NCI-H1436 (cell line): ENCODE measurements at places on chromosomes 7 and 10.

GRCh38 chr10:73731588-73732375 lies 12.4 kb upstream of the SEC24C start:
- DNase-seq = no peak

DNA sequence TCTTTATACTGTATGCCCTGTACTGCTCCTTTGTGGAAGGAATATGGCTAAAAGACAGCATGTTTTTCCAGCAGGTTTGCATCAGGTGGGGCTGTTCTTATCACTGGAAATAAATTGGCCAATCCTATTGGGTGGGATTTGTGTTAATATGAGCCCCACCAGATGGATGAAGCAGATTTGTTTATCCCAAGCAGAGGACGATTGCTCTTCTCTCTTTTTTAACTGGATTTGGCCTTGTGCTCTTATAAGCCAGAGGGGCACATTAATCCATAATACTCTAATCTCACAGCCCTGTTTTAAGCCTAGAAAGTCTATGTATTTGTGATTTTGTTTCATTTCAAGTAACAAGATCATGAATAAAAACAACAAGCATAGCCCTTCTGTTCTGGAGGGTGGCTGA lies 240.1 kb upstream of the ADARB2 start:
- no peak for DNase-seq

- no peak for DNase-seq
Observed at GRCh38 chr7:12373580-12374263, 29.9 kb downstream of the VWDE start.

DNA sequence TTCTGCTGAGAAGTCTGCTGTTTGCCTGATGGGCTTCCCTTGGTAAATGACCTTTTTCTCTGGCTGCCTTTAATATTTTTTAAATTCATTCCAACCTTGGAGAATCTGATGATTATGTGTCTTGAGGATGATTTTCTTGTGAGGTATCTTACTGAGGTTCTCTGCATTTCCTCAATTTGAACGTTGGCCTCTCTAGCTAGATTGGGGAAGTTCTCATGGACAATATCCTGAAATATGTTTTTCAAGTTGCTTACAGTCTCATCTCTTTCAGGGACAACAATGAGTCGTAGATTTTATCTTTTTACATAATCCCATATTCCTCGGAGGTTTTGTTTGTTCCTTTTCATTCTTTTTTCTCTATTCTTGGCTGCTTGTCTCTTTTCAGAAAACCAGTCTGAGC lies 208.4 kb downstream of the KIF20B start:
- no peak for DNase-seq

DNA sequence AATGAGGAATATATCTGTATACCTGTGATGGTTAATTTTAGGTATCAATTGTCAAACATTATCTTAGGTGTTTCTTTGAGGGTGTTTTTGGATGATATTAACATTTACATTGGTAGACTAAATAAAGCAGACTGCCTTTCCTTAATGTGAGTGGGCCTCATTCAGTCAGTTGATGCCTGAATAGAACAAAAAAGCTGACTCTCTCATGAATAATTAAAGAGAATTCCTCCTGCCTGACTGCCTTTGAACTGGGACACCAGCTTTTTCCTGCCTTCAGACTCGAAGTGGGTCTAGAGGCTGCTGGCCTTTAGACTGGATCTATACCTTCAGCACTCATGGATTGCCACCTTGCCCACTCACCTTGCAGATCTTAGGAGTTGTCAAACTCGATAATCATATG lies 117.9 kb upstream of the TMEM168 start:
- no peak for DNase-seq

DNA sequence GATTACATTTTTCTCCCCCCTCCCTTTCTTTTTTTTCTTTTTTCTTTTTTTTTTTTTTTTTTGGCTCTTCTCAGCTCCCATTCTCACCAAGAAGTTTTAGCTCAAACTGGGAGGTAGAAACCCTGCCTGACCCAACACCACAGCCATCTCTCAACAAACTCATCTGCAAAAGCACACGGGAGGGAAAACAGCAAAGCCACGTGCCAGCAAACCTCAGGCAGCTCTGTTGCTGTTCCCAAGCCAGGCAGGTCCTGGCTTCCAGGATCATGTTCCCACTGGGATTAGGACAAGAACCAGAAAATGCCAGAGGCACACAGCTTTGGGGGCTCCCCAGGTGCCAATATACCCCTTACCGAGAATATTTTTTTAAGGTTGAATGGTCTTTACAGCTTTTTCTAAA lies 56.7 kb downstream of the ITIH5 start:
- DNase-seq = no peak

DNA sequence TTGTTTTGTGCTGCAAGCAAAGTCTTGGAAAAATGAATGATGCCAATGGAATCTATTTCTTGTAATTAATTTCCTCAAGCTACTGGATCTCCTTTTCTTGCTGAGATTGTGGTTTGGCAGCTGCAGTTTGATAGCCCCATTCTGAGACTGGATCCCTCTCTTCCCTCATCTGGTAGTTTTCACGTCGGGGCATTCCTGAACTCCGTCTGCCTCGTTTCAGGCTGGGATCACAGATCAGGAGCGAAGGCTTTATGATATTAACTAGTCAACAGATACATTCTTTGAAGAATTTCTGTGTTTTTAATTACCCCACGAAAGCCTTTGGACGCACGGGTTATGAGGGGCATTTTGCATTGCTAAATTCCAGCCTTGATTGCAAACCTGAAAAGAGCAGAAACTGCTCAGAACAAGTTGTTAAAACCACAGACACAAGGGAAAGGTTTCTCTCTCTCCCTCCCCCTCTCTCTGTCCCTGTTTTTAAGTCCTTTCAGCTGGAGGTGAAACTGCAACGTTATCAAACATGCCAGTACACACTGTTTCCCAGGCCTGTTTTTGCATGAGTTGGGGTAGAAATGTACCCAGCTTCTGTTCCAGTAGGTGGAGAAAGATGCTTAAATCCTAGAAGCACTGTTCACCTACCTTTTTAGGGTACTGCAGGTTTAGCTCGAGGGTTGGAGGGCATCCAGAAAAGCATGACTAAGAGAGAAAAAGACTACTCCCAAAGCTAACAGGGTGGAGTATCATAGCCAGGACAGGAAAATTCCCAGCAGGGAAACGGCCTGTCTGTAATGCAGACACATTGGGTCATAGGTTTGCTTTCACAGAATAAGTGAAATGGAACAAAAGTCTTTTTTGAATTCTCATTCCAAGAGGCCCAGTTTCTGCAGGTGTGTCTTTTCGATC lies 124.3 kb downstream of the CUX1 start:
- DNase-seq = no peak

- no peak for DNase-seq
Observed at GRCh38 chr7:143205560-143206293, 16.1 kb upstream of the TAS2R40 start.

DNA sequence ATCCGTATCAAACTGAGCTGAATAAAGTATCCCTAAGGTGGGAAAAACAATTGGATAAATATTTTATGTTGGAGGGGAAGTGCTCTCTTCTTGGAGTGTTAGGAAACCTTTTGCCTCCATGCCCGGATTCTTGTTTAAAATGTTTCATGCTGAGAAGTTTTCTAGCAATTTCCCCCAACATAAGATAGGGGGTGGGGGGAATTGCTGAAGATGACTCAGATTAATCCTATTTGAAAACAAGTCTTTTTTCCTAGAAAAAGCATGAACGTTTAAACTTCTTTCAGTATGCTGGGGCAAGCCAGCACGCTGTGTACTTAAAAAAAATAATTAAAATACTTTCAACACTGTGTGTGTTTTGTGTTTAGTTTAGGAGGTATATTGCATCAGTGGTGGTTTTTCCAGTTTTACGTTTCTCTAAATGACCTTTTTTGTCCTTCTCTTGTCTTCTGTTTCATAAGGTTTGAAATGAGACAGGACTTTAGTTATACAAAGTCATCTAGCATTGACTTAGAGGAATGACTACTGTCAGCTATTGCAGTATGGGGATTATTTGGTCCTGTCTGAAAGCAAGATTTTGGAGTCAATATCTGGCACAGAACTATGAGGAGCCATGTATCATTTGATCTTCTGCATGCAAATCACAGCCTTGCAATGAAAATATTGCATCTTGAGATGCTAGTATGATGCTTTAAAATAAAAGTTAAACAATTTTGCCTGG lies 295.9 kb downstream of the GATA3 start:
- DNase-seq = no peak

DNA sequence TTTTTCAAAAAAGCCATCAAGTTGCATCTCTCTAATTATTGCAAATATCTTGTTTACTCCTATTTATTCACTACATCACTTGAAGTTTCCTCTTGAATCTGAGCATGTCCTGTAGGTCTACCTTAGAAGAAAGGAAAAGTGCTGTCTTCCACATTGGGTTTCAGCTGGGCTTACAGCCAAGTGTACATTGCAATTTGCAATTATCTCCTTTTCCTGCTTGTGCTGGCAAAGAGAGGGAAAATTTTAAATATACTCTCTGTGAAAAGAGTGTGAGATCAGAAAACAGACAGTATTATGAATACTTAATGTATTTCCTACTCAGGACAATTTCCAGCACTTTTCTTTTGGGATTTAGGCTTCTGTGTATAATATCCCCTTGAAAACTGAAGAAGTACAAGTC lies 839.7 kb downstream of the CNTNAP2 start:
- peak; percentile 72 for DNase-seq

- DNase-seq = no peak
Observed at GRCh38 chr7:151773797-151774196, 103.1 kb downstream of the PRKAG2 start.

DNA sequence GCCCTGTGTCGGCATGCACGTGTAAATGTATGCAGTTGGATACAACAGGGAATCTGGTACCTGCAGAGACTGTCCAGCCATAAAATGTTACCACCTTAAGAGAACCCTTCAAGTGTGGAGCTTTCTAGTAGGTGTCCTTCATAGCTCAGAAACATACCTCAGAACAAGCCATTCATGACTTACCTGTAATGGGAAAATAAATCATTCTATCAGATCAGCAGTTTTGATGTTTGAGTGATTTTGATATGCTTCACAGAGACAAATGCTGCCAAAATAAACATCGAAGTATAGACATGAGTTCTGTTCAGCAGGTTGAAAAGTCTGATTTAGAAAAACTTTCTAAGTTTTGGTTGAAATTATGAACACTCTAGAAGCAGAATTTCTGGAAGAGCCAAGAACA lies 33.5 kb upstream of the UMAD1 start:
- DNase-seq = no peak

DNA sequence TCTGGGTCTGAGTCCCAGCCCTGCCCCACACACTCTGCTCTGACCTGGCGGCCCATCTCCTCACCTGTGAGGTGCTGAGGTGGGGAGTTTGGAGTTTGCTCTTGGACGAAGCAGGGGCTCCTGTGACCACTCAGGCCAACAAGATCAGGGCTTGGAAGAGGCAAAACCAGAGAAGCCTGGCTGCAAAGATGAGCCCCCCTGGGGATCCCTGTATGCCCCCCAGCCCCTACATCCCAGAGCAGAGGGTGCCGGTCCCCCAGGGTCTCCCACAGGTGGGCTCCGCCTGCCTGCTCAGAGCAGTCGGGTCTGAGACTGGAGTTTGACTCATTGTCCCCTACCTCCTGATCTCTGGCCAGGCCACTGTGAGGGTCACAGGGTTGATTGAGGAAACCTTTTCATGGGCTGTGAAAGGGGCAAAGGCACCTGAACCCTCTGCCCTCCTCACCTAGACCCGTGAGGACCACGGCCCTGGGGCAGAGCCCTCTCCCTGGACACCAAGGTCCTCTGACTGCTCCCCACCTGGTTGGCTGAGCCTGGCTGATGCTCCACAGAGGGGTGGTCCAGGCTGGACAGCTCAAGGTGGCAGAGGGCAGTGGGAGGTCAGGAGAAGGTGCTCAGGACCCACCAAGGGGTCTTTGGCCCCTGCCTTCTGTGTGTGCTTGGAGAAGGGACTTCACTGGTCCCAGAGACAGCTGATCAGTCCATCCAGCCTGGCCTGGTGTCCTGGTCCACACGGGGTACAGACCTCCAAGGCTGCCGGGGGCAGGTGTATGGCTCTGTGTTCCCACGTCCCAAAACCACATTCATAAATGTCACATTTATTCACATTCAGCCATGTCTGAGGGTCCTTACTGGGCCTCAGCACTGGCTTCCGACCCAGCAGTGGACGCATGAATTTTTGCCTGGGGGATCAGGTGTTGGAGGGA lies 9.1 kb upstream of the SCART1 start:
- no peak for DNase-seq

DNA sequence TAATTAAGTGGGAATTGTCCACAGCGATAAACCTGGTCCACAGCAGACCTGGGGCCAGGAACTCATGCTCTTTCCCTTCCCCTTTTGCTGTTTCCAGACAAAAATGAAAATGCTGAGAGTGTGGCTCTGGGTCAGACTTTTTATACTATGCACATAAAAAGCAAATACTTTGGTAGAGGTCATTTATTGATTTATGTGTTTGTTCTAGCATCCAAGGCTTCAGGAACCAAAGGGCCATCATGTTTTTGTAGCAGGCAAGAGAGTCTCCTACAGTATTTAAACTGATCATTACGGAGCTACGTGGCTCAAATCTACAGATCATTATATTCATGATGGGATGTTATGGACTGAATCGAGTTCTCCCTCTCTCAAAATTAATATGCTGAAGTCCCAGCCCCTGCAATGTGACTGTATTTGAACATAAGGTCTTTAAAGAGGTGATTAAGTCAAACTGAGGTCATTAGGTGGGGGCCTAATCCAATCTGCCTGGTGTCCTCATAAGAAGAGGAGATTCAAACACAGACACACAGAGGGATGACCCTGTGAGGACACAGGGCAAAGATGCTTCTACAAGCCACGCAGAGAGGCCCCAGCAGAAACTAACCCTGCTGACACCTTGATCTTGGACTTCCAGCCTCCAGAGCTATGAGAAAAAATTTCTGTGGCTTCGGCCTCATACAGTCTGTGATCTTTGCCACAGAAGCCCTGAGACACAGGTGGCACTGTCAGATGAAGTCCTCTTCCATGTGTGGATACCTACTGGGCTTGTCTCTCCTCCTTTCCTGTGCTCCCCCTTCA lies 46.1 kb upstream of the RNF32 start:
- no peak for DNase-seq

- DNase-seq = no peak
Observed at GRCh38 chr7:121761399-121761798, 111.6 kb upstream of the PTPRZ1 start.

- DNase-seq = no peak
Observed at GRCh38 chr7:119903085-119903484, 369.9 kb upstream of the KCND2 start.
